ENCODE measurements at places on chromosomes 2 and 18.

DNA sequence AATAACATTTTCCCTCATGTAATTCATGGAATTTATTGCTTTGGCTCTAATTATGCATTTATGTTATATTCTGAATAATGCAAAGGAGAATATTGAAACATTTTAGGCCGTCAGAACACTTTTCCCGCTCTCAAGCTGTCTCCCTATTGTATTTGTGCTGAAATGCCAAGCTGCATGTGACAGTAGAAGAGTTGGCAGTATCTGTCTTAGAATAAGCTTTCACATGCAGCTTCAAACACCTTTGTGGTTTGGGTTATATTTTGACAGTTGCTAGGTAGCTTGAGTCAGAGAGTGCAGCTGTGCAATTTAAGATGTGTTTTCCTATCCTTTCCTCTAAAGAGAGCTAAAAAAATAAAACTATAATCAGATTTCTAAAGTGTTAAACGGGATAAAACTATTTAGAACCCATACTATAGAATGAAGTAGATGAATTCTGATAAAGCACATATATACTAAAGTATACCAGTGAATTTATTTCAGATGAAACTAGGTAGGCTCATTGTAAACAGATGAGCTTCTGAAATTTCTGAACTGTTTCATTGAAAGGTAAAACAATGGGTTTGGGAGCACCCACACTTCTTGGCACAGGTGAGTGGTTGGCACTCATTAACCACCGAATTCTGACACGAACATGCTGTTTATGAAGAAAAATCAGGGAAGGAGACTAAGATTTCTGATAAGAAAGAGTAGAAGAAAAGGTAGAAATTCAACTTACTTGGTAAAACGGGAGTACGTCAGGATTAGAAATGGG is 43.4 kb downstream of the PLCL1 start:
- DNase-seq, result no peak

DNA sequence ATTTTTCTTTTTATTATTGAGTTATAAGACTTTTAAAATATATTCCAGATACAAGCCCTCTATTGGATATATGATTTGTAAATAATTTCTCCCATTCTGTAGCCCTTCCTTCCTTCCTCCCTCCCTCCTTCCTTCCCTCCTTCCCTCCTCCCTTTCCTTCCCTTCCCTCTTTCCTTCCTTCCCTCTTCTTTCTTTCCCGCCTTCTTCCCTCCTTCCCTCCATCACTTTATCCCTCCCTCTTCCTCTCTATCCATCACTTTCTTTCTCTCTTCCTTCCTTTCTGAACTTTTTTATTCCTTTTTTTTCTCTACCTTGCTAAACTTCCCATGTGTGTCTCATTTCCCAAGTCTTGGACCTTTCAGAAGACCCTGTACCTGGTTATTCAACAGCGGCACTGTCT is 45.5 kb upstream of the ELOA2 start:
- no peak for DNase-seq

DNA sequence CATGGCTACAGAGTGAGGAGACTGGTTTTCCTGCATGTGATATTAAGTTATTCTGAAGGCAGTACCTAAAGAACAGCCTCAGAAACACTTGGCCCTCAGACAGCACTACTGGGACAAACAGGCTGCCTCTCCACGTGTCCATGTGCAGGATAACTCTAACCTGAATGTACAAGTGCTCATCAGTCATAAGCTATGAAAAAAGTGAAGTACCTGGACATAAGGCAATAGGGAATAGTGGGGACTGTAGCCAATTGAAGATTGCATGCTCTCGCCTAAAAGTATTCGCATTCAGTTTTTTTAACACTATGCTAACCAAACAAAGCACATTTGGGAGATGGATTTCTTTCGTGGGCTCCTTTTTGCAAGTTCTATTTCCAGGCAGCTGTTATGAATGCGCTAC is 33.0 kb downstream of the SLC14A1 start:
- DNase-seq, result no peak

- DNase-seq, result no peak
Measured at GRCh38 chr2:21787941-21788340, 664.2 kb downstream of the TDRD15 start.

DNA sequence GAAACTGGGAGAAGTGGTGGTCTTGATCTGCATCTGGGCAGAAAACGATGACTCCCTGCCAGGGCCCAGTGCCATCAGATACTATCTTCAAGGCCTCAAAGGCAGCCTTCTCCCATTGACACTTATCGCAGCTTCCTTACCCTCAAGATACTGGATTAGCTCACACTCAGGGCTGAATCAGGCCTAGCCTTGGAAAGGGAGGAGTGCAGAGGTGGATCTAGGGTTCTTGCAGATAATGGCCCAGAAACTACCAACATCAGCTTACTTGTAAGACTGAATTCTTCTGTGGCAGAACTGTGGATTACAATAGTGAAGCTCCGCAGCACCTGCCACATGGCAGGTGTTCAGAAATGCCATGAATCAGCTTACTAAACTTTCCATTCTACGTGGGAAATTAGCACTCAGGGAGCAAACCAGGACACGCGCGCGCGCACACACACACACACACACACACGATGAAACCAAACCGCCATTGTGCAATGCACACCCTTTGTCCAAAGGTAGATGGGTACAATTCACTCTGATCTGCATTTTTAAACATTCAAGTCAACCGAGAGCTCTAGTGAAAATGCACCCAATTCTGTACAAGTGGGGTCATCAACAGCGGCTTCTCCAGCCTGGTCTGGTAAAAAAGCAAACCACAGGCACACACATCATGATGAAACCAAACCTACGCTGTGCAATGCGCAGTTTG is 26.3 kb upstream of the TMEM182 start:
- no peak for DNase-seq

All from nucleus accumbens (tissue), 56 donors.